ENCODE measurements at places on chromosomes 2 and 18. TPM values are rescaled to one million over a fixed set of nuclear protein-coding genes. Genes with fewer than 3 reads are reported as not detected.

DNA sequence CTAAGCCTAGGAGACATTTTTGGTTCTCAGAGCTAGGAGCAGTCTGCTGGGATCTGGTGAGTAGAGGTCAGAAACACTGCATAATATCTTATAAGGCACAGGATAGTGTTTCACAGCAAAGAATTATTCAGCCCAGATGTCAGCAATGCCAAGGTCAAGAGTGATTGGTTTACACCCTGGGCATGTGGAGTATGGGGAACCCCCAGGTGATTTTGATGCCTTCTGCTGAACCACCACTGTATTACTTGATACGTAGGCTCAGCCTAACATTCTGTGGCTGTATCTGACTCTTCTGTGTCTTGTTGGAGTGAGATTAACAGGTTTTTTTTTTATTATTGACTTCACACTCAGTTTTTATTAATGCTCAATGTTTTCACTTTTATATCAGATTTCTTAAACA lies 6.0 kb downstream of the DDX18 start:
- DNase-seq: no peak
- H3K4me1 ChIP-seq: peaks cover 9% of the 10 kb centered on the region

DNA sequence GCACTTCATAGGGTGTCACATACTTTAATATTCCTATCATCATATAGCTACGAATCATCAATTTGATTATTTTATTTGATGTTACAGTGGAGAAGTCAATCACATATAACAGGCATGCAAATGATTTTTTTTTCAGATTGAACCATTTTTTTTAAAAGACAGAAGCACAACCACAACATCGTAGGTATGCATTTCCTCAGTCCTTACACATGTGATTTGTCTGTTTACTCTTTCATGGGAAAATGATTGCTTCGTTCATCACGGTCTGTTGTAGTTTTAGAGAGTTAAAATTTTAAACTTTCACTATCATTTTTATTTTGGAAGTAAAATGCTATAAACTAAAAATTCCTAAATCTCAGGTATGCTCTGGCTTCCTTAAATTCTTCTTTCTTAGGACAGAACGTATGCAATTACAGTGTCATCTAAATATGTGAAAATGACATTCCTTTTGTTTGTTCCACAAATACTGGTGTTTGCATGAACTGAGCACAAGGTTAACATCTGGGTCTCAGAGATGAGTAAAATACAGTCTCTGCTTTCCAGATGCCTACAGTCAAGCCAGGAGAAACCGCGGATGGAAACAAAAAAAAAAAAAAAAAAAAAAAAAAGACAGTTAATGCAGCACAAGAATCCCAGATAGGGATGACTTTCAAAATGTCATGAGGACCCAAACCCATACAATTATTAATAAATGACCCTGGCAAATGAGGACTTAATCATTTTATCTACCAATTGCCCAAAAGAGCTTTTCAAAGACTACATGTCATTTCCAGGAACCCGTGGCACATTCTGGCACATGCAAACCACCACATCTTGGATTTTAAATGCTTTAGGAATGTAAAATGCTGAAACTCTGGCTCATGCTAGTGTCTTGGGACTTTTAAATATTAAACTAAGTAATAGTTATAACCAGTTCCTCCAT lies 201.2 kb downstream of the LRP1B start:
- H3K27me3 ChIP-seq: no peaks in the 10 kb centered on the region
- H3K4me3 ChIP-seq: no peak overlapping the region
- H3K27ac ChIP-seq: no peak overlapping the region
- DNase-seq: no peak
- H3K4me1 ChIP-seq: no peaks in the 10 kb centered on the region
- no peaks in the 10 kb centered on the region for H3K36me3 ChIP-seq

GRCh38 chr18:8367217-8367988 lies 241.8 kb upstream of the RAB12 start:
- H3K27ac ChIP-seq: no peak overlapping the region
- DNase-seq: peak; percentile 41
- no peaks in the 10 kb centered on the region for H3K36me3 ChIP-seq
- H3K27me3 ChIP-seq: no peaks in the 10 kb centered on the region
- H3K4me1 ChIP-seq: peaks cover 5% of the 10 kb centered on the region
- H3K4me3 ChIP-seq: peak overlapping the region; percentile 52

DNA sequence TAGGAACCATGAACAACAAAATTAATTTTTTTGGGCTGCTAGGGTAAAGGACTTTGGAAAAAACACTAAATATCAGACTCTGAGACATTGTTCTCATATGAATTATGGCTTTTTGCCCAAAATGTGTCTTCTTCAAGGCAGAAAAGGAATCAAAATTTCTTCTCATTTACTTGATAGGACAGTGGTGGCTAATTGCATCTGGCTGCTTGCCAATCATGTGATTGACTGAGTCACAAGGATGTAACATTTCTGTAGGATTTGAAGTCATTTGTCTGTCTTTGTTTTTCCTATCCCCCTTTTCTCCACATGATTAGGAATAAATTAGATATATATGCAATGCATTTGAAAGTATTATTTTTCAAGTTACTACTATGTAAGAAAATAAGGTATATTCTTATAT lies 130.2 kb downstream of the SLC4A10 start:
- H3K4me3 ChIP-seq: no peak overlapping the region
- H3K27me3 ChIP-seq: no peaks in the 10 kb centered on the region
- no peak for DNase-seq
- no peaks in the 10 kb centered on the region for H3K36me3 ChIP-seq
- no peaks in the 10 kb centered on the region for H3K4me1 ChIP-seq
- no peak overlapping the region for H3K27ac ChIP-seq

DNA sequence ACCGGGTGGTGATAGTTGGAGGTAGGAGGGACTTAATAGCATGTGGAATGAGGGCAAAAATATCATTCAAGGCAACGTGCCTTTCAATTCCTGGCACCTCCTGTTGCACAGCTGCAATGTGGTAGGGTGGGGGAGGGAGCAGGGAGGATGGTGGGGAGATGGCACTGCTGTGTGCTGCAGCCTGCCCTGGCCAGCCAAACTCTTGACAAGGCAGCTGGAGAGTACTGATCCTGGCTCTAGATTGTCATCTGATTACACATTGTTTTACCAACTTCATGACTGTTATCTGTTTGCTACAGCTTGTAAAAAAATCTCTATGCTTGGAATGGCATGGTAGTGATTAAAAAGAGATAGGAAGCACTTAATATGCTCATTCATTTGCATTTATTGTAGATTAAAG lies 47.7 kb downstream of the PLCL1 start:
- H3K27ac ChIP-seq: no peak overlapping the region
- no peaks in the 10 kb centered on the region for H3K36me3 ChIP-seq
- no peak overlapping the region for H3K4me3 ChIP-seq
- DNase-seq: no peak
- no peaks in the 10 kb centered on the region for H3K27me3 ChIP-seq
- no peaks in the 10 kb centered on the region for H3K4me1 ChIP-seq

The REG3A gene
- not detected for polyA plus RNA-seq

- H3K36me3 ChIP-seq: no peaks in the 10 kb centered on the region
- H3K27ac ChIP-seq: no peak overlapping the region
- H3K27me3 ChIP-seq: no peaks in the 10 kb centered on the region
- DNase-seq: no peak
Observed at GRCh38 chr2:178844701-178845100, 37.5 kb upstream of the TTN start.

The IL36G gene
- polyA plus RNA-seq: not detected

GRCh38 chr2:118812552-118812951 lies 34.9 kb downstream of the EN1 start:
- H3K4me1 ChIP-seq: peaks cover 9% of the 10 kb centered on the region
- no peak overlapping the region for H3K27ac ChIP-seq
- no peaks in the 10 kb centered on the region for H3K27me3 ChIP-seq

DNA sequence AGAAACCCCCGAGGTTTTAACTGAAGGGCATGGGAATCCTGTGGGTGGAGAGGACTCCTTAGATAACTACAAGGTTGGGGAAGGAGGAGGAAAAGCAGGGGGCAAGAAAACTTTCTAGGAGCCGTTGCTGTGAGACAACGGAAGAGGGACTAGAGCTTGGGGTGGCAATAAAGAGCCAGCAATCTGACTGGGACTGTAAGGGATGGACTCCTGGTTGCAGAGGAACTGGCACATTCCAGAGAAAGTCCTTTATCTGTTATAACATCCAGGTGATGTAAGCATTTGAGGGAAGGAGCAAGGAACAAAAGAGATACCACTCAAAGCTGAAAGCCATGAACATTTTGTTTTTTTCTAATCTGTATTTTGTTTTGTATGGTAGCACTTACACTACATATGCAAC lies 16.4 kb downstream of the CDCA7 start:
- DNase-seq: no peak
- H3K27ac ChIP-seq: no peak overlapping the region
- H3K27me3 ChIP-seq: no peaks in the 10 kb centered on the region
- no peaks in the 10 kb centered on the region for H3K4me1 ChIP-seq

DNA sequence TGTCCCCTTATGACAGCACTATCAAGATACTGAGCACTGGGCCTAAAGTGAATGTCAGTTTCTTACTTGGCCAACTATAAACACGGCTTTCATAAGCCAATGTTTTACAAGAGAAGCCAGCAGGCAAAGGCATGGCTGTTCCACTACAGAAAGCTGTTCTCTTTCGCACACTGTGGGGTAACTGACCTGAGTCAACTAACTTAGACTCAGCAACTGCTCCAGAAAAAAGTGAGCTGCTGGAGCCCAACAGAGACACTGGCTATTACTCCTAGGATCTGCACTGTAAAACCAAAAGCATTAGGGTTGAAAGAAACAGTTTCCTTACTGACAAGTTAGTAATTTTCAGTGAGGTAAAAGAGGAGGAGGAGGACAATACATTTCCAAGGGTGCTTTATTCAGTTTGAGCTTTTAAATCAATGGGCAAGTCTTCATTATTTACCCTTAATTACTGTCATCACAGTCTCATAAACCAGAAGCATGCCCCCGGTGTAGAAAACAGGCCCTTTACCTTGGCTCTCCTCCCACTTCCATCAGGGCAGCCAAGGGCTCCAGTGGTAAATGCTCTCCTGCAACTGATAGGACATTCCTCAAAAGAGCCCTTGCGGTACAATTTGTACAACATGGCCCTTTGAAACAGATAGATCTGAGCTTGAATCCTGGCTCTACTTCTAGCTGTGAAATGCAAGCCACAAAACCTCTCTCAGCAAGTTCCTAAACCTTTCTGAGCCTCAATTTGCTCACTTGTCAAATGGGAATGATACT lies 275.7 kb downstream of the PDE11A start:
- H3K4me3 ChIP-seq: no peak overlapping the region
- no peaks in the 10 kb centered on the region for H3K4me1 ChIP-seq
- no peak overlapping the region for H3K27ac ChIP-seq
- no peak for DNase-seq
- H3K36me3 ChIP-seq: no peaks in the 10 kb centered on the region
- H3K27me3 ChIP-seq: no peaks in the 10 kb centered on the region

The DTNA gene
- polyA plus RNA-seq: 0.33 TPM

DNA sequence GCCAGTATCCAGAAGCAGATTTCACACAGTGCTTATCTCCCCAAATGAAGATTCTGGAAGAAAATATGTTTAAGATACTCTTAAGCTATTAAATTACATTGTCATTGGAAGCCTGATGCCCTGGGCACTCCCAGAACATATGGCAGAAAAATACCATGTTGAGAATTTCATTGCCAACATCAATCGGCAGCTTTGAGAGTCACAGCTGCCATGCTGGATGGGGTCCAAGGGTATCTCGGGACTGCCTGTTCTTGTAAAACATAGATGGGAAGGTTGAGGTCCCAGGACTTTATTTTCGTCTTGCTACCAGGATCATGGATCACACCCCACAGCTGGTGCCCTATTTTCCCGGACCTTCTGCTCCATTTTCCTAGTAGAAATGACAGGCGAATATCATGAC lies 632.5 kb downstream of the SUCLG1 start:
- H3K36me3 ChIP-seq: no peaks in the 10 kb centered on the region
- no peak for DNase-seq
- H3K4me1 ChIP-seq: no peaks in the 10 kb centered on the region
- no peaks in the 10 kb centered on the region for H3K27me3 ChIP-seq
- no peak overlapping the region for H3K27ac ChIP-seq
- no peak overlapping the region for H3K4me3 ChIP-seq

- H3K4me1 ChIP-seq: no peaks in the 10 kb centered on the region
- DNase-seq: no peak
- no peaks in the 10 kb centered on the region for H3K27me3 ChIP-seq
- H3K36me3 ChIP-seq: no peaks in the 10 kb centered on the region
- H3K27ac ChIP-seq: no peak overlapping the region
Observed at GRCh38 chr2:196104066-196104465, 35.4 kb upstream of the DNAH7 start.

DNA sequence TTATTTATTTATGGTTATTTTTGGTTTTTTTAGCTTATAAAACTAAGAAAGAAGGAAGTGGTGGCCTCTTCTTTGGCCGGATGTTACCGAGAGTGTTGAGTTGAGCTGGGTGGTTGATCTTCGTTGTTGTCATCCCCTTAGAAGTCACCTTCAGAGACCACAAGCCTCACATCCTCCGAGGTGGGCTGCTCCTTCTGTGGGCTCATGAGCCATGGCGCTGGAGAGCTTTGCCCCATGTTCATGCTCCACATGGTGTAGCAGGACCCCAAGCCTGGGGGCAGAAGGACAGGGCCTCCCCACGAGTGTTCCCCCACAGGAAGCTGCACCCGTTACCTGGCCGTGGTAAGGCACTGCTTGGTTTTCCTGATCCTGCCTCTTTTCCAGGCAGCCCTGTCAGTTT lies 23.4 kb downstream of the SNTG2 start:
- H3K27me3 ChIP-seq: peaks cover 2% of the 10 kb centered on the region
- no peaks in the 10 kb centered on the region for H3K4me1 ChIP-seq
- no peak overlapping the region for H3K27ac ChIP-seq
- no peak overlapping the region for H3K4me3 ChIP-seq

GRCh38 chr18:55672574-55673361 lies 84.8 kb upstream of the TCF4 start:
- no peaks in the 10 kb centered on the region for H3K27me3 ChIP-seq
- no peaks in the 10 kb centered on the region for H3K4me1 ChIP-seq
- no peak for DNase-seq
- no peak overlapping the region for H3K4me3 ChIP-seq
- no peak overlapping the region for H3K27ac ChIP-seq

- H3K4me3 ChIP-seq: no peak overlapping the region
- no peaks in the 10 kb centered on the region for H3K36me3 ChIP-seq
- DNase-seq: no peak
- no peaks in the 10 kb centered on the region for H3K27me3 ChIP-seq
- no peaks in the 10 kb centered on the region for H3K4me1 ChIP-seq
Observed at GRCh38 chr2:156812496-156812895, 376.3 kb downstream of the GPD2 start.

The MEMO1 gene
- polyA plus RNA-seq: 22.4 TPM

- H3K27ac ChIP-seq: no peak overlapping the region
- no peak for DNase-seq
- no peaks in the 10 kb centered on the region for H3K4me1 ChIP-seq
- no peaks in the 10 kb centered on the region for H3K36me3 ChIP-seq
Observed at GRCh38 chr2:98359986-98360385, 13.7 kb downstream of the CNGA3 start.

Measured in liver (tissue), 10 donors.